ENCODE measurements at places on chromosomes 5 and 9.

- no peak for DNase-seq
These were observed 33.6 kb upstream of the HSD17B4 start for GRCh38 chr5:119418606-119419100.

DNA sequence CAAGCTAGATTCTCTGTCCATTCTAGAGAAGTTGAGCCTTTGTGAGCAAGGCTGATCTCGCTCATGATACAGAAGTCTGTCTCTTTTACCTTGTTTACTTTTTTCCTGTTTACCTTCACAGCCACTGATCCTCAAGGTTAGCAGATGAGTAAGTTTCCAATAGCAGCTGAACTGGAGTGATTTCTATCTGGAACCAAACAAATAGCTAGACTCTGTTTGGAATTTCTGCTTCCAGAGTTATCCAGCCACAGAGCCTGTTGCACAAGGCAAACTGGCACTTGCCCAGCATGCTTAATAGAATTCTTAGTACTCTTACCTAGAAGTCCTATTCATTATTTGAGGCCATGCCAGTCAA, 12.8 kb upstream of the PANK3 start:
- no peak for DNase-seq

DNA sequence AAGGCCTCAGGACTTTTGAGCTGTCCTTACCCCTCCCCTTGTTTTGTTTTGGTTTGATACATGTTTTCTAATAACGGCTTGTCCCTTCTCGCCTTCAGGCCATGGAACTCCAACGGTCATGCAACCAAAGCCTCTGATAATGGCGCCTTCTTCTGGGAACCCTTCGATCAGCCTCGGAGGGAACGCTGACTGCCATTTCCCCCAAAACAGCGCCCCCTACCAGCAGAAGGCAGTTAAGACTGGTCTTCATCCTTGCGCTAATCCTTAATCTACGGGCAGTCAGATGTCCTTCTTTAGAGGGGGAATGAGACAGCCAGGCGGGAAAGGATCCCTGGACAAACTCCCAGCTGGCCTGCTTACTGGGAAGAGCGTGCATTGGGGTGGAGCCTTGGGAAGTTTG, 276.6 kb downstream of the ICE1 start:
- no peak for DNase-seq

DNA sequence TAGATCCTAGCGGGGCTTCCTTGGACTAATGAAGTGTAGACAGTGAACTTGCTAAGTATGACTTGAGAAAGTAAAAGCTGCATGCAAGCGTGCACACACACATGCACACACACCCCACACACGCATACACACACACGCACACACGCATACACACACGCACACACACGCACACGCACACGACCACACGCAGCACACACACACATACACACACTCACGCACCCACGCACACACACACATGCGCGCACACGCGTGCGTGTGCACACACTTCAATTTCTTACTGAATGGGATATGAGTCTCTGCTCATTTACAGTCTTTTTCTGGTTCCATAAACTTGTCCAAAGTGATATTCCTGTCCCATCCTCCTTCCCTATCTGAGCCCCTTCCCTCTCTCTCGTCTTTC, 41.2 kb downstream of the MSX2 start:
- DNase-seq = no peak

DNA sequence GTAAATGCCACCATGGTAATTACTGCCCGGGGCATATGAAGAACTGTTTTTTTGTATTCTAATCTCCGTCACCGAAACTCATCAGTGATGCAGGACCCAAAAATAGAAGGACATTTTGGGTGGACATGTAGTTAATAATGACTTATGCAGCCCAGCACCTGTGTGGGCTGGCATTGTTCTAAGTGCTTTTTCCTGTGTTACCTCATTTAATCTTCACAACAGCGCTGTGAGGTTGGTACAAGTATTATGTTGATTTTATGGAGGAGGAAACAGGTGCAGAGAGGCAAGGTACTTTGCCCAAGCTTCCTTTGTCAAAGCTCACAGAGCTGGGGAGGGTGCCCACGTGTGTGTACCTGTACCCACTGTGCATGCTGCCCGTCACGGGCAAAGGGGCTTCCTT, 58.4 kb downstream of the DAPK1 start:
- DNase-seq = peak; percentile 77

DNA sequence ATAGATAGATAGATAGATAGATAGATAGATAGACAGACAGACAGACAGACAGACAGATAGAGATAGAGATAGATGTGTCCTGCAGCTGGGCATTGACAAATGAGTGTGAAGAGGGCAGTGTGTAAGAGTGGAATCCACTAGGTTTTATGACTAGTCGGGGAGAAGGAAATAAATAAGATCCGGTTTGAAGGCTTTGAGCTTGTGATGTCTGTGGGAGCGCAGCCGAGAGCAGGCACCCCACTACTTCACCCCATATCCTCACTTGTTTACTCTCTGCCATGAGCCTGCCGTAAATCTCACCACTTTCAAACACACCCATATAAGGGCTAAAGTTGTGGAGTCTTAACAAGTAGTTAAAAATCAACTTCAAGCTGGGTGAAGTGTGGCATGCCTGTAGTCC, 1.4 kb upstream of the SUSD1 start:
- no peak for DNase-seq

DNA sequence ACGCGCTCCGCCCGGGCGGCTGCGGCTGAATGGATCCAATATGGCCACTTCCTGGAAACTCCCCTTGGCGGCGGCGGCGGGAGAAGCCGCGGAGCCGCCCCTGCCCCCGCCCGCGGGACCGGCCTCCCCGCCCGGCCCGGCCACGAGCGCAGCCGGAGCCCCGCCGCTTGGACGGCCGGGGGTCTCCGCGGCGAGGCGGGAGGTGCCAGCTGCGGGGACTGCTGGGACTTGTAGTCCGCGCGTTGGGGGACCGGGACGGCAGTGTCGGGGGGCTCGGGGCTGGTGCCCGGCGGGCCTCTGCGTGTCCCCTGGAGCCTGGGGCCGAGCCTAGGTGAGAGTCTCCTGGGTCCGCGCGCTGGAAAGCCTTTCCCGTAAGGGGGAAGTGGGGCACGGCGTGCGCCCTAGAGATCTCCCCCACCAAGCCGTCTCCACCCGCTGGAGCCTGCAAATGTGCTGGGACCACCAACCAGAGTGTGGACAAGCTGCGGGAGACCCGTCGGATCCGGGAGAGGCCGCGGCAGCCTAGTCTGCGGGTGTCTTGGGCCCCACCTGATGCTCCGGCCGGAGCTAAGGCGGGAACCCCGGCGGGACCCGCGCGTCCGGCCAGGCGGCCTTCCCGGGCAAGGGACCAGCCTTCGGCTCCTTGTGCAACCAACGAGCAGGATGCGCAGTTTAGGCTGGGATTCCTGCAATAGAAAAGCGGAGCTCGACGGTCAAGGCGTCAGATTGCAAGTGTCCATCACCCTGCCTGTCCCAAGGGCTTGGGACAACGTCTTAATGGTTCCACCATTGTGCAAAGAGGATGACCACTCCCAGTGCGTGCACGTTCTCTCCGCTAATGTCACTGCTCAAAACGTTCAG, at the start of gene SEPTIN8:
Gene SEPTIN8, minus strand, starts transcription at position 31 of the 861 bp plus-strand sequence. CDS start 102 bp downstream, outside the sequence.
- DNase-seq = peak; percentile 22
